ENCODE measurements at places on chromosomes 5 and 9.

DNA sequence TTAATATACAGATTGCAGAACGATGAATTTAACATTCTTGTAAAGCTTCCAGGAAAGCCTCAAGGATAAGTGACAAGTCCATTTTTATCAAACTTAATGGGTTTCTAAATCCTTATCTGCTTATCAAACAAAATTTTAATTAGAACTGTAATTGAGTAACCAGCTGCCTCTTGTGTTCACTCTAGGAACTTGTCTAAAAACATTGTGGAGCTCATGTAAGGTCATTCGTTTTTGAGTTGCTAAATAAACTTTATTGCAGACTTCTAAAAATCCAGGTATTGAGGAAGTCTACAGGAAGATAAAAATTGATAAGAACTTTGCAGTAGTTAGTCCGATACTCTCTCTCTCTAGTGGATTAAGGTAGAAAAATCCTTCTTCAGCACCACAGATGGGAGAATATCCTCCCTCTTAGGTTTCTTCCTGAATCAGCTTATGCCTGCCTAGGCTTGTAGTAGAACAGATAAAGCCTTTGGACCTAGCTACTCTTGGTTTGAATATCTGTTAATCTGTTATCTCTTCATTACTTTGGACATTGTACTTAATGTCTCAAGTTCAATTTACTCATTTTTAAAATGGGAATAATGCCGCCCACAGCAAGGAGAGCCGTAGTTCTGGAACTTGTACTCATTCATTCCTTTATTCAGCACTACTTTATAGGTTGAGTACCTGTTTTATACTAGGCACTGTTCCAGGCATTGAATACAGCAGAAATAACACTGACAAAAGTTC lies 60.0 kb upstream of the DHFR start:
- no peak for DNase-seq

GRCh38 chr5:67409126-67409777 lies 212.7 kb upstream of the CD180 start:
- DNase-seq, result no peak

GRCh38 chr5:163366757-163367156 lies 70.6 kb upstream of the CCNG1 start:
- no peak for DNase-seq

DNA sequence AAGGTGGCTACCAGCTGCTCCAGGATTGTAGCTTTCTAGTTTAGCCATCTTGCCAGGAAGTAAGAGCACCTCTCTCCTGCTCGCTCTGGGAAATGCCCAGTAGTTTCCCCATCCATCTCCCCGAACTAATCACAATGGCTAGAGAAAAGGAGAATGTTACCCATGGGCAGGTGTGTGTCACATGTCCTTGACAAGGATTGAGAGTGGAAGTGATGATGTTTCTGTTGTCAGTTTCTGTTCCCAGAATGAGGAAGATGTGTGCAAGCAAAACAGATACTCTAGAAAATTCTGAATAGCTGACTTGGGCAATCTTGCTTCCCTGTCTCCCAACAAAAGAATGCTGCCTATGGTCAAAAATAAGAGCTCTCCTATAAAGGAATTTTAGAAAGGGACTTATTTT lies 429.5 kb downstream of the EBF1 start:
- no peak for DNase-seq

GRCh38 chr5:149798466-149798865 lies 68.4 kb downstream of the PPARGC1B start:
- DNase-seq, result no peak

- no peak for DNase-seq
Measured at GRCh38 chr9:6592791-6593190, 52.7 kb downstream of the GLDC start.
